ENCODE measurements at places on chromosomes 7 and 10.
A peak's percentile ranks its signal among the peaks of the same experiment; 100 is the strongest.

DNA sequence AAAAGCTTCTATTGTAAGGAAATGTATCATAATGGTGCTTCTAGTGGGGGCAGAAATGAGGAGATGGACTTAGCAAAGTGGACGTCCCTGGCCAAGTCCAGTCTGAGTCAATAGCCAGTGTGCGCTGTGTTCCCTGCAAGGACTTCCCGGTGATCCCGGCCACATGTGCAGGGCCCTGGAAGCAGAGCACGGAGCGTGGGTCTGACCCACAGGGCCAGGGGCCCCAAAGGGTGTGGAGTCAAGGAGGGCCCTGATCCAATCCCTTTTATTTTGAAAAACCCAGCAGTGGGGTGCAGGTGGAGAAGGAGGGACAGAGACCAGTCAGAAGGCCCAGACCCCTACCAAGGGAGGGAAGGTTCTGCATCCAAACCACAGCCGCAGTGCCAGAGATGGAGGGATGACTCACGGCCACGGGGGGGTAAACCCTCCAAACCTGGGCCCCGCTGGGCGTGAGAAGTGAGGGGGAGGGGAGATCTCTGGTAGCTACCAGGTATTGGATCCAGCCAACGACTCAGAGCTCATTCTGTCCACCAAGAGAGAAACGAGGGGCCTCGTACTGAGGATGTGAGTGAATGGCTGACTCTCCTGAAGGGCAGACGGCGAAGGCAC lies 57.2 kb upstream of the VIPR2 start:
- no peak for DNase-seq

GRCh38 chr7:101586078-101586905 lies 42.8 kb downstream of the MYL10 start:
- DNase-seq = no peak

- DNase-seq = no peak
Observed at GRCh38 chr10:119090026-119090795, 9.6 kb upstream of the EIF3A start.

DNA sequence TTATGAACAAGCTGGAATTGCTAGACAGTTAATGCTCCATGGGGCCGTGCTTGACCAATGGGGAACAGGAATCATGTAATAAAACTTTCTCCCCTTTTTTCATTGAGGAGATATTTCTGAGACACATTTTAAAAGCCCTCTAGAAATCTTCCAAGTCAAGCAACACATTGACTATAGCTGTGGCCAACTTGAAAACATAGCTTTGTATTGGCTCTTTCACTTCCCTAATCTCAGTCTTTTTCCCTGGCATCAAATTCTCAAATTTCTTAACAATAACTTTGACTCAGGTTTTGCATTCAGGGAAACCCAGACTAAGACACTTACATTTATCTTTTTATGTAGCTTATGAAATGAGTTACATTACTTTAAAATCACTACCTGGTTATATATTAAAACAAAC lies 947.1 kb upstream of the MBL2 start:
- no peak for DNase-seq

DNA sequence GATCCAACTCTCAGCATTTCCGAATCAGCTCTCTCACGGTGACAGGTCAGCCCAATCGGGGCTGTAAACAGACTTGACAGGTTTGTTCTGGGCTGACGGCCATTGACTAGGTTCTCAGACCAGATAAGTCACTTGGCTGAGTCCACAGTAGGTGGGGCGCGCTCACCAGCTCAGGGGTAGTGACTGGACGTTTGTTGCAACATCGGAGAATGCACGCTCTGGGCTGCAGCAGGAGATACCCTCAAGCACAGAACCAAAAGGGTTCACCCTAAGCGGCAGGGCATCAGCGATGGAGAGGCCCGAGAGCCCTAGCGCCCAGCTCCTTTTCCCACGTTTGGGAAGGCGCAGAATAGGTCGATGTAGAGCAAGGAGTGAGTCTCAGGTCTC lies 1.8 kb downstream of the KLLN start:
- no peak for DNase-seq

GRCh38 chr7:52129278-52129677 lies 812.7 kb upstream of the COBL start:
- DNase-seq = no peak

DNA sequence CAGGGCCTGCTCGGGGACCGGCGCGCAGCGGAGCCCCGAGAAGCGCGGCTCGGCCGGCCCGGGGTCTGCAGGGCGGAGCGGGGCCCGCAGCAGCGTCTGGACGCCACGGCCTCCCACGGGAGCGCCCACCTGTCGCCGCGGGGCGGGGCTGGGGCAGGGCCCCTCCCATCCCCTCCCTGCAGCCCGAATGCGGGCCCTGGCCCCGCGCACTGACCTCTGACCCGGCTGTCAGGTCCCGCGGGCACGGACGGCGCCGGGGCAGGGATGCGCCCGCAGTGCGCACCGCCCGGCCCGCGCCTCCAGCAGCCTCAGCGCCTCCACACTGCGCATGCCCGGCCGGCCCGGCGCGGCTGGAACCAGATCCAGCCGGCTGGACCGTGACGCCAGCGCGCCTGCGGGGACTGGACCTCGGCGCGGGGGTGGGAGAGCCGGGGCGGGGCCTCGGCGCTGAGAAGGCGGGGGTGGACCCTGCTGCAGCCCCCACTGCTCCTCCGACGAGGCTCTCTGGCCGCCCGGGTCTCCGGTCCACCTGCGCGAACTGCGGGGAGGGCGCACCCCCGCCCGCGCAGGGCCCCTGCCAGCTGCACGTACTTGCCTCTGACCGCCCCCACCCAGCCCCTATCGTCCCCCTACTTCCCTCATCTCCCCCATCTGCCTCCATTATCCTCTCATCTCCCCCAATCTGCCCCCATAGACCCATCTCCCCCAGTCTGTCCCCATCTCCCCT lies 16.1 kb upstream of the GPR146 start:
- DNase-seq = peak; percentile 64

DNA sequence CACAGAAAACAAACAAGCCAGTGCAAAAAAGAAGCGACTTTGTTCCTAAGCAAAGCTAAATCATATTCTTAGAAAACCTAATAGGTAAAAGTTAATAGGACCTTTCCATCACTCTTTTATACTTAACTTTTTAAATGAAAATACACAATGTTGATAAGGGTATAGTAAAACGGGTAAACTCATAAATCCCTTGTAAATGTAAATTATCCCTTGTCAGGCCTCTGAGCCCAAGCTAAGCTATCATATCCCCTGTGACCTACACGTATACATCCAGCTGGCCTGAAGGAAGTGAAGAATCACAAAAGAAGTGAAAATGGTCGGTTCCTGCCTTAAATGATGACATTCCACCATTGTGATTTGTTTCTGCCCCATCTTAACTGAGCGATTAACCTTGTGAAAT lies 76.4 kb downstream of the GSAP start:
- DNase-seq = no peak

DNA sequence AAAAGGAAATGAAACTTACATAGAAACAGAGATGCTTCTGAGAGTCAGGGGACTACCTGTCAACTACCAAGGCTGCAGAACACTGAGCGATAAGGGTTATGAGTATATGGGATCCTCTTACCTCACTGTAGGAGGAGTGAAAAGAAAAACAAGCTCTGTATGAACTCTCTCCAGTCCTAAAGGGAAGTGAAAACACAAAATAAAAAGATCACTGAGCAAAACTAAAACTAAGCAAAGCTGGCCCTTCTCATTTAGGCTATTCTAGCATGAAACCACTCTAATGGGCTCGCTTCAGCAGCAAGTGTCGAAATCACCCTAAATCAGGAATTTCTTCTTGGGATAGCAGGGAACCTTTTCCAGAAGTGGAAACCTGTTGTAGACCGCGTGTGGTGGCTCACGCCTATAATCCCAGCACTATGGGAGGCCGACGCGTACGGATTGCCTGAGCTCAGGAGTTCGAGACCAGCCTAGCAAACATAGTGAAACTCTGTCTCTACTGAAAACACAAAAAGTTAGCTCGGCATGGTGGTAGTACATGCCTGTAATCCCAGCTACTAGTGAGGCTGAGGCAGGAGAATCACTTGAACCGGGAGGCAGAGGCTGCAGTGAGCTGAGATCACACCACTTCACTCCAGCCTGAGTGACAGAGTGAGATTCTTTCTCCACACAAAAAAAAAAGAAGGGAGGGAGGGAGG lies 27.0 kb downstream of the DCLRE1C start:
- no peak for DNase-seq

GRCh38 chr10:93110472-93111146 lies 36.9 kb downstream of the CYP26A1 start:
- no peak for DNase-seq

DNA sequence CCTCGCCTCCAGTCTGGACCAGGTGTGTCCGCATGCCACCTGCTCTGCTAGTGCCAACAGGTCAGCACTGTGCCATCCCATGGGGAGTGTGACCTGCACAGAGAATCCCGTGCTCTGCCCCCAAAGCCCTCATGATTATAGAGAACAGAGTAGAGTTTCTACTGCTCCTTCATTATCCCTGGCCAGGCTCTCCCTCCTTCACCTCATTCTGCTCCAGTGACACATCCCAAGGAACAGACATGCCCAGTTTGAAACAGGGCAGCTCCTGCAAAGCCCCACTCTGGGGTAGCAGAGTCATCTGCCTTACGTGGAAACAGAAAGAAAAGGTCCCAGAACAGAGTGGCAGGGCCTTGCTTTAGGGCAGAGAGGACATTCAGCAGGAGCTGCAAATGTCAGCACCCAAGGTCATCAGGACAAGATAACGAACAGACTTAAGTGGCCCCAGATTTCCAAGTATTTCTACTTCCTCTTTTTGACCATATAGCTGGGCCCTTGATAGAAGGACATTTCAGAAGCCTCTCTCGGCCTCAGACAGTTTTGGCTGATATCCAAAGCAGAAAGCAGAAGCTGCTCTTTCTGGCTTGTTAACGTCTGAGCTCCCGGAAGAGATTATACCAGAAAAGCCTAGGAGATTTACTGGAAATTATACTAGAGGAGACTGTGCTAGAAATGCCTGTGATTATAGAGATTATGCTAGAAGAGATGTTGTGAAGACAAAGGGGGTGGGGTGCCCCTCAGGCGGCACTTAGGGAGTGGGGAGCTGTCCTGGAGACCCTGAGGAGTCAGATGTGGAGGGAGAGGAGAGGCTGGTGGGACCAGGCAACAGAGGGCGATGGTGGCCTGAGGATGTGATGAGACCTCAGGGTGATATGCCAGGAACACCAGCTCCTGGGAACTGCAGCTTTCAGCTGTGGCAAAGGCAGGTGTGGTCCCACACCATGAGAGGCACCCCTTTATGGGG lies 12.6 kb downstream of the TMEM176B start:
- DNase-seq = no peak

GRCh38 chr10:75755528-75755927 lies 324.1 kb downstream of the LRMDA start:
- no peak for DNase-seq

DNA sequence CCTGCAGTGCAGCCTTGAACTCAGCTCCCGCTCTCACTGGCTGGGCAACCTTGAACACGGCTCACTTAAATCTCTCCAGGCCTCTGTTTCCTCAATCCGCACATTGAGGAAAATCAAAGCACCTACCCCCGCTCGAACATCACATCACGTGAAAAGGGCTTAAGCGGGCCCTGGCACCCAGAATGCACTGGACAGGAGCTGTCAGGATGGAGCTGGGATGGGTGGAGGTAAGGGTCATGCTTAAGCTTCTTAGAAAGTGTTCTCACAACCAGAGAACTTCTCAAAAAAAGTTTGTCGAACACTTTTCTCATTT lies 55.7 kb upstream of the MGMT start:
- DNase-seq = no peak

DNA sequence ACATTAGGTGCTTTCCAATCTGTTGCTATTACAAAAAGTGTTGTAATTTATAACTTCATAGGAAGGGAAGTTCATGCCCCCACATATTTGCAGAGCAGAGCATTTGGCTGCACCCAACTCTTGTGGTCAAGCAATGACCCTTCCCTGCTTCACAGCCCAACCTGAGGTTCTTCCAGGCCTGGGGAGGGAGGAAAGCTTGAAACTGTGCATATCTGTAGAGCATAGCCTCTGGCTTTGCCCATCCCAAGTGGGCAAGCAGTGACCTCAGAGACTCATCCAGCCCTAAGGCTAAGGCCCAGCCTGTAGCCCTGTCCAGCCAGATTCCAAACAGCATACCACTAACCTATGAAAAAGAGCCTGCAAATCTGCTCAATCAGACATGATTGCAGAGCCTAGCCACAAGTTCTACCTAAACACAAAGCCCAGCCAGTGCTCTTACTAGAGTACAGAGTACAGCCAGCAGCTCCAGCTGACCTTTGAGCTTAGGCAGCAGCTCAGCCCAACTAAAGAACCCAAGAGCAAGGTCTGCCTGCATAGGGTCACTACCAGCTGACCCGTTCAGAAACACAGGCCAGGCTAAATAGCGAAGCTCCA lies 14.4 kb upstream of the GSTK1 start:
- DNase-seq = no peak

- DNase-seq = peak; percentile 40
Observed at GRCh38 chr10:133379152-133379800, at the start of gene PAOX. PAOX (plus strand) TSS chr10:133379262; CDS start chr10:133379317, 55 bp downstream.

DNA sequence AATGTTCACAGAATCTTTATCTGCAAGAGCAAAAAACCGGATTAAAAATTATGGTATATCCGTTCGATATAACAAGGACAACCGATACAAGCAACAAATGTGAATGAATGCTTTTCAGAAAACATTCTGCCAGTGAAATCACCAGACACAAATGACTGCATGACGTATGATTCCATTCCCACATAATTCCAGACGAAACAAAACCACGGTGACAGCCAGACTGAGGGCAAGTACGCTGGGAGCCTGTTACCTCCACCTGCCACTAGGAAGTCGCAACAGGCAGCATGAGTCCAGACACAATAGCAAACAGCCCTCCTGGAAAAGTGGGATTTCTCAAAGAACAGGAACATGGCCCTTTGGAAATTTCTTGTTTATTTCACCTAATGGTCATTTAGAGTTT lies 41.7 kb downstream of the MAD1L1 start:
- no peak for DNase-seq

- DNase-seq = no peak
Observed at GRCh38 chr7:28071570-28071969, 109.0 kb downstream of the JAZF1 start.
